ENCODE measurements at places on chromosomes 4 and X.

- no peak for DNase-seq
Measured at GRCh38 chr4:15605537-15605936, 49.6 kb downstream of the FBXL5 start.

GRCh38 chrX:23246001-23246400, 88.6 kb upstream of the PTCHD1 start:
- DNase-seq = no peak

DNA sequence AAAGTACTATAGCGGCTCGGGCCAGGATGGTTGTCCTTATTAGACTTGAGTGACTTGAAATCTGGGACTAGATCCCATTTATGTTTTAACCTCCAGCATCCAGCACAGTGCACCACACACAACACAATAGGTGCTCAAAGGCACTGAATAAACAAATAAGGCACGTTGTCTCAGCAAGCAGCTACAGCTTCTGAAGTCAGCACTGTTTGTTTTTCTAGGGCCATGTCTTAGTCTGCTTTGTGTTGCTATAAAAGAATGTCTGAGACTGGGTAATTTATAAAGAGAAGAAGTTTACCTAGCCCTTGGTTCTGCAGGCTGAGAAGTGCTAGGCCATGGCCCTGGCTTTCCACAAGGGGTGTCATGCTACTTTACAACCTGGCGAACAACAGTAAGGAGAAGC, 102.1 kb upstream of the LNX1 start:
- DNase-seq = no peak

GRCh38 chr4:42643685-42644084, 13.2 kb downstream of the ATP8A1 start:
- no peak for DNase-seq

DNA sequence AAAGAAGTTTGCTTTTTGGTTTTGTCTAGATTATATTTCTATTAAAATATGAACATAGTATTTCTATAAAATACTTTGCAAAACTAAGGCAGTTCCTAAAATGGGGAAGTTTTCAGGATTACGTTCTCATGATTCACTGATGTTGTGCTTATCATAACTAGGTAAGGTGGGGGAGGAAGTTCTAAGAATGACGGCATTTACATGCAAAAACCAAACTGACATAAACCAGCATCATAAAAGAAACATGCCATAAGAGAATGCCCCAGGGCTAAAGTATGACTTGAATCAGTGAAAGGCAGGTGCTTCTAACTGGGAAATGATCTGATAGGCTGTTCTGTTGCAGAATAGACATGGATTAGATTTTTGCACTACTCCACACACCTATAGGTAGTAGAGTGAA, 204.7 kb upstream of the JADE1 start:
- DNase-seq = no peak

- no peak for DNase-seq
Measured at GRCh38 chrX:150967786-150968185, 15.3 kb upstream of the HMGB3 start.

- no peak for DNase-seq
Measured at GRCh38 chr4:81990211-81990610, 383.6 kb downstream of the HNRNPD start.

DNA sequence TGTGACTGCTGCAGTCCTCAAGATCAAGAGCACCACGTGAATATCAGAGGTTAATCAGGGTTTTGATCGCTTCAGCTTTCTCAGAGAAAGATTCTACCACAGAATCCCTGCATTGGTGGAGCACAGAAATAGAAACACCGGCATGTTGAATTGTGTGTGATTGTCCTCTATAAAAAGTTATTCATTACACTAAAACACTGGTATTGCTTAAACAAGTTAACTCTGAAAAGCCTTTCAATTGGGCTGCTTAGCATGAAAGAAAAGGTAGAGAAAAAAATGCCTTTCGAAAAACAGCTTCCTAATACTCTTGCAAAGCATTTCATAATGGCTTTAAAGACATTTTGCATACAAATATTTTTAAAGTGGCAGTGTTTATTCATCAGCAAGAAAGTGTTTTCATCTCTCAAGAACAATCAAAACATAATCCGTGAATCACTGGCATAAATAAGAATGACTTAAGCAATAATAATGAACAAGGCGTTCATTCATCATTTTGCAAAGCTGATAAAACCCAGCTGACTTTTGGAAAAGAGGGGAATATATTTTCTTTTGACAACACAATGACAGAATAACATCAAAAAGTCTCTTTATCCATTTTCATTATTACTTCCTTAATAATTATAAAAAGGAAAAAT, 61.1 kb downstream of the HELT start:
- no peak for DNase-seq

GRCh38 chr4:39353478-39354253, 12.5 kb downstream of the RFC1 start:
- peak; percentile 35 for DNase-seq

GRCh38 chr4:87388901-87389300, 2.1 kb downstream of the HSD17B11 start:
- DNase-seq = peak; percentile 60

DNA sequence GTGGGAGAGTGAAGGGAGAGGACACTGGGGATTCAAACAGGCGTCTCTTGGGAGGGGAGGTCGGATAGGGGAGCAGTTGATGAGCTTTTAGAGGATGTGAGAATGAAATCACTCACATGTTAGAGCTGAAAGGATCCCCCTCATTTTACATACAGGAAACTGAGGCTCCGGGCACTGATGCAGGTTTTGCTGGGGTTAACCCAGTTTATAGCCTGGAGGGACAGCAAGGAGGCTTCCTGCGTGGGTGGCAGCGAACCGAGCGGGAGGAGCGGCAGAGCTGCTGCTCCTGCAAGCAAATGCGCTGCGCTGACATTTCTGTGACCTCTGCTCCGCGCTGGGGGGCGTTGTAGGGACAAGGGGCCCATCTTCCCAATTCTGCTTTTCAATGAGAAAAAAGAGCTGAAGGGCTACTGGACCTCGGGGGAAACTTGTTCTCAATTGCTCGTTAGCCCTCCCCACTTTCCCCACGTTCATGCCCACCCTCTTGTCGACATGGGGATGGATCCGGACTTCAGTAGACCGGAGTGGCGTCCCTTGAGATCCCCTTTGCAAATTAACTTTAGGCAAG, 1.2 kb upstream of the NEUROG2 start:
- DNase-seq = no peak

GRCh38 chr4:53234111-53234510, 131.8 kb downstream of the SCFD2 start:
- no peak for DNase-seq
